Left ventricle myocardium inferior (tissue), 1 donor: ENCODE measurements at places on chromosomes 12 and 14. TPM values are rescaled to one million over a fixed set of nuclear protein-coding genes. Genes with fewer than 3 reads are reported as not detected.

GRCh38 chr14:76045773-76046172, 60.2 kb downstream of the IFT43 start:
- no peaks in the 10 kb centered on the region for H3K36me3 ChIP-seq
- H3K27ac ChIP-seq, result no peak overlapping the region
- H3K4me1 ChIP-seq, result no peaks in the 10 kb centered on the region
- H3K27me3 ChIP-seq, result no peaks in the 10 kb centered on the region
- H3K4me3 ChIP-seq, result no peak overlapping the region

- DNase-seq, result no peak
- H3K4me1 ChIP-seq, result no peaks in the 10 kb centered on the region
- peak overlapping the region; percentile 43 for H3K27ac ChIP-seq
- H3K27me3 ChIP-seq, result no peaks in the 10 kb centered on the region
Measured at GRCh38 chr12:61138415-61138759, 1121.8 kb upstream of the USP15 start.

DNA sequence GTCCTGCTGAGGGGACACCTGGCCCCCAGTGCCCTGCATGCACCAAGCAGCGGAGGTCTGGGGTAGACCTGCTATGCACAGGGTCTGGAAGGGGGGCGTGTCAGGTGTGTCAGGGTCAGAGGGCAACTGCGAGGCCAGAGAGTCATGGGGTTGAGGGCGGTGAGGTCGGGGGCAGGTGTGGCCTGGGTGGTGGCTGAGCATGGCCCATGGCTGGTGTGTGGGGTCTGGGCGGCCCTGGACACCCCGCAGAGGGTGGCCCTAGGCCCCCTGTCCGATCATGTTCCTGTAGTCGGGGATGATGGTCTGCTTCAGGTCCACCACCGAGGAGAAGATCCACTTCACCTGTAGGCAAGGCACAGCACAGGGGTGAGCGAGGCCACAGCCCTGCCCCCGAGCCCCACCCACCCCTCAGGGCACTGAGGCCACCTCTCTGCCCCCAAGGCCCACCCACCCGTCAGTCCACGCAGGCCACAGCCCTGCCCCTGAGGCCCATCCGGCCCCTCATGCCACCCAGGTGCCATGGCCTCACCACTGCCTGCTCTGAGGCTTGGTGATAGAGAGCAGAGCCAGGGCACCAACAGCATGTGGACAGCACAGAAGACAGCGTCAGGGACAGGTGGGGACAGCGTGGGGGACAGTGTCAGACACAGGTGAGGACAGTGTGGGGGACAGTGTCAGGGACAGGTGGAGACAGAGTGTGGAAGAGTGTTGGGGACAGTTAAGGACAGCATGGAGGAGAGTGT, 211.3 kb downstream of the TMEM121 start:
- DNase-seq, result no peak
- no peaks in the 10 kb centered on the region for H3K4me1 ChIP-seq
- H3K27me3 ChIP-seq, result no peaks in the 10 kb centered on the region

- no peak overlapping the region for H3K27ac ChIP-seq
- peaks cover under 1% of the 10 kb centered on the region for H3K4me1 ChIP-seq
- H3K36me3 ChIP-seq, result peaks cover 38% of the 10 kb centered on the region
- no peaks in the 10 kb centered on the region for H3K27me3 ChIP-seq
- no peak overlapping the region for H3K4me3 ChIP-seq
Measured at GRCh38 chr12:70529647-70530046, 107.6 kb downstream of the PTPRB start.

- H3K4me3 ChIP-seq, result no peak overlapping the region
- no peak overlapping the region for H3K27ac ChIP-seq
- H3K27me3 ChIP-seq, result no peaks in the 10 kb centered on the region
- H3K36me3 ChIP-seq, result peaks cover 60% of the 10 kb centered on the region
- peak; percentile 46 for DNase-seq
- H3K4me1 ChIP-seq, result peaks cover 12% of the 10 kb centered on the region
Measured at GRCh38 chr12:58888131-58888783, 32.0 kb downstream of the LRIG3 start.

DNA sequence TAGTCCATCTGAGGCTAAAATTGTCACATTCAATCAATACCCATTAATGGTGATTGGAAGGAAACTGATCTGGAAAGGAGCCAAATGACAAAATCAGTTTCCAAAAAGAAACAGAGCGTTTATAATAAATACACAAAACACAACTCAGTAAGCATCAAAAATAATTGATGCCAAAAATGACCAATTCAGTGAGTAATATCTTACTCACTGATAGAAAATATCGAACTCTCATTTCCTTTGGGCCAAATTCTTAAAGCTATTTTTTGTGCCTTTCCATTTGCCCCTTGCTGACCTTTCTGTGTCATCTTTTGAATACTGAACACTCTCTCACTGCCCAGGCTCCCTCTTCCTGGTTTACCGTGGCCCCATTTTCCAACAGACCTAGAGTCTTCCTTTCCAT, 22.5 kb upstream of the ATP2B1 start:
- no peaks in the 10 kb centered on the region for H3K4me1 ChIP-seq
- no peak for DNase-seq
- H3K36me3 ChIP-seq, result no peaks in the 10 kb centered on the region
- H3K27ac ChIP-seq, result no peak overlapping the region
- H3K4me3 ChIP-seq, result no peak overlapping the region
- no peaks in the 10 kb centered on the region for H3K27me3 ChIP-seq

- peak overlapping the region; percentile 57 for H3K4me3 ChIP-seq
- H3K27me3 ChIP-seq, result no peaks in the 10 kb centered on the region
- no peaks in the 10 kb centered on the region for H3K36me3 ChIP-seq
- H3K27ac ChIP-seq, result peak overlapping the region; percentile 86
- H3K4me1 ChIP-seq, result peaks cover 37% of the 10 kb centered on the region
Measured at GRCh38 chr14:76829013-76829365, 2.8 kb downstream of the LRRC74A start.

- H3K4me1 ChIP-seq, result peaks cover 3% of the 10 kb centered on the region
- no peak overlapping the region for H3K4me3 ChIP-seq
- H3K27me3 ChIP-seq, result peaks cover 3% of the 10 kb centered on the region
- no peak for DNase-seq
Measured at GRCh38 chr12:11595080-11595479, 54.4 kb upstream of the ETV6 start.

- peak overlapping the region; percentile 92 for H3K4me3 ChIP-seq
- no peaks in the 10 kb centered on the region for H3K27me3 ChIP-seq
- peak overlapping the region; percentile 99 for H3K27ac ChIP-seq
- no peak for DNase-seq
- peaks cover 70% of the 10 kb centered on the region for H3K4me1 ChIP-seq
Measured at GRCh38 chr12:56300644-56301464, 724 bp upstream of the CS start.

DNA sequence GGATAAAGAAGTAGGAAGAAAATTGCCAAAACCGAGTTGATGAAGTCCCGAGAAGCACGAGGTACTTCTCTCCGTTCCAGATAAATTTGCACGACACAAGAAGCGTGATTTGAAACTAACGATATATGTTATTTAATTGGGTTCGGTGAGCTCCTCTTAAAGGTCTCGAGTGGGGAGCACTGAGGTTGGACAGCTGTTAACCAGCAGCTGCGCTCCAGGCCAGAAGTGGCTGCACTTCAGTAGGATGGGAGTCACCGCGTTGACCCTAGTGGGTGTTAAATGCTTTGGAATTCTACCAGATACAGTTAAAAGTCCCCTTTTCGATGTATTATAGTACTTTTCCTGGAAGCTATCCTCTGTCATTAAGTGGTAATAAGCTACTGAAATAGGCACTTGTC, 953 bp upstream of the DCAF5 start:
- H3K4me3 ChIP-seq, result peak overlapping the region; percentile 94
- no peaks in the 10 kb centered on the region for H3K27me3 ChIP-seq
- peaks cover 5% of the 10 kb centered on the region for H3K36me3 ChIP-seq
- DNase-seq, result peak; percentile 24

GRCh38 chr14:100246809-100247428, 8.0 kb downstream of the YY1 start:
- no peak overlapping the region for H3K4me3 ChIP-seq
- H3K4me1 ChIP-seq, result peaks cover 92% of the 10 kb centered on the region

GRCh38 chr14:73825551-73826188, 26.0 kb upstream of the PTGR2 start:
- H3K4me3 ChIP-seq, result no peak overlapping the region
- H3K27me3 ChIP-seq, result no peaks in the 10 kb centered on the region
- H3K36me3 ChIP-seq, result no peaks in the 10 kb centered on the region
- peaks cover 13% of the 10 kb centered on the region for H3K4me1 ChIP-seq
- peak; percentile 91 for DNase-seq
- peak overlapping the region; percentile 16 for H3K27ac ChIP-seq

- no peak for DNase-seq
- H3K4me3 ChIP-seq, result no peak overlapping the region
- no peaks in the 10 kb centered on the region for H3K4me1 ChIP-seq
- no peaks in the 10 kb centered on the region for H3K36me3 ChIP-seq
Measured at GRCh38 chr12:59928416-59928815, 332.6 kb downstream of the SLC16A7 start.

Gene PTMS
- 104 TPM for total RNA-seq

Gene TAS2R10
- not detected for total RNA-seq

Gene KRT6C
- total RNA-seq, result not detected

Gene PLXNC1
- total RNA-seq, result 2.5 TPM

Gene PIGH
- 12.8 TPM for total RNA-seq
